ENCODE measurements at places on chromosomes 4 and X. TPM values are rescaled to one million over a fixed set of nuclear protein-coding genes. Genes with fewer than 3 reads are reported as not detected.

The SEC24D gene
- 32.6 TPM for total RNA-seq

The SLC9B2 gene
- total RNA-seq, result 19.2 TPM

The DCLK2 gene
- not detected for total RNA-seq

The TCEANC gene
- 5.2 TPM for total RNA-seq

The SPON2 gene
- total RNA-seq, result 27.8 TPM

The MND1 gene
- total RNA-seq, result 18.2 TPM

The RNF175 gene
- 0.34 TPM for total RNA-seq

The PHKA1 gene
- total RNA-seq, result 0.48 TPM

The HTATSF1 gene
- 58.5 TPM for total RNA-seq

The ADAMTS3 gene
- total RNA-seq, result not detected

The ABCG2 gene
- 0.43 TPM for total RNA-seq

The NSG1 gene
- total RNA-seq, result 9.0 TPM

The TCEAL6 gene
- total RNA-seq, result not detected

The BEX1 gene
- not detected for total RNA-seq

The PLRG1 gene
- total RNA-seq, result 81.2 TPM

The NWD2 gene
- not detected for total RNA-seq

The LAGE3 gene
- total RNA-seq, result 39.2 TPM

The CXXC4 gene
- total RNA-seq, result not detected

The ABLIM2 gene
- 0.20 TPM for total RNA-seq

The ADGRA3 gene
- total RNA-seq, result 2.3 TPM

The CUL4B gene
- total RNA-seq, result 45.3 TPM

The POU3F4 gene
- total RNA-seq, result not detected

Measured in activated naive CD4-positive, alpha-beta T cell treated with anti-CD3 and anti-CD28 coated beads, Interleukin-2, amount 10 ng/mL, durations not matched to agents 5 hours and 36 hours (primary cell).